ENCODE measurements at places on chromosomes 7 and 10.

DNA sequence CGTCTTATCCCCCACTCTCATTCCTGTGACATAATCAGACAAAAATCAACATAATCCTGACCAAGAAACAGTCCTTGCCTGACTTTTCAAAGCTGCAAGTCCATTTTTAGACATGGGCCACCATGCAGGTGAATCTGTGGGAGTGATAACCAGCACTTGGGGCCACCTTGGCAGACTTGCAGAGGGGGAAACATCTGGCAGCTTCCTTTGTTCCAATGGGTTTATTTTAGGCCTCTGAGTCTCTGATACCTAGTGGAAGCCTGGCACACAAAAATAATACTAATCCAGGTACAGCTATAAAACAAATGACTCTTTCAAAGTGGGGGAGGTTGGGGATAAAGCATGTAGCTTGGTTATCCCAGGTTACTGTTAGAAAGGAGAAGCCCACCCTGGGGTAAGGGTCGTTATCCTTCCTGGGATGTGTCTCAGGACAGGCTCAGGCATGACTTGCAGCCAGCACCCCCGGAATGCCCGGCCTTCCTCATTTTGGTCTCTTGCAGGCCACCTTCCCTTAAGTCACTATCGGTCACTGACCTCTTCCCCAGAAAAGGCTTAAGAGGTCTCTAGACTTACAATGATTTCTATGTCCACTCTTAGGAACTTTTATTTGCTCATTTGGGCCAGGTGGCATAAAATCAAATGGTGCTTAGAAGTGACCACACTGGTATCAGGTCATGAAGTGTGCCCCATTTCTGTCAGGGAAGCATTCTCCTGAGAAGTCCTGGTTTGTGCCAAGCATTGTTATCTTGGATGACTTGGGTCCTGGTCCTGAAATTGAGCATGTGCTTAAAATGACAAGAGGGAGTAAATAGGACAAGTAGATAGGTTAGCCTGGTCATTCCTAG lies 37.6 kb downstream of the EEPD1 start:
- DNase-seq, result no peak

- no peak for DNase-seq
Observed at GRCh38 chr7:131412031-131412430, 84.4 kb downstream of the MKLN1 start.

DNA sequence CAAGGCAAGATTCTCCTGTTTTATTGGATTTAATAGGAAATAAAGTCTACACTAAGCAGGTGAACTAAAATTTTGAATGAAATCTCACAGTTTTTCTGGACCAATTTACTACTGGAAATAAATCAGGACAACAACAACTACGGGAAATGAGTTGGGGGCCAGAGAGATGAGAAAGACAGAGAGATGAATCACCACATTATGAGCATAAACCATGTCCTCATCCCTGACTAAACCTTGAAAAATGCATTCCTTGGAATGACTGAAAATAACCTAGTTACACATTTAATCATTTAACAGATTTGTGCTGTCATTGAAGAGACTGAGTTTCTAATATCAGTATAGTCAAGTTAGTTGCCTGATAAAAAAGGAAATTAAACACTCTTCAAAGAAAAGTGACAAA lies 608.4 kb upstream of the KCND2 start:
- no peak for DNase-seq

GRCh38 chr7:68760556-68760955 lies 837.7 kb upstream of the AUTS2 start:
- DNase-seq, result no peak

GRCh38 chr7:75662579-75663301 lies 76.0 kb downstream of the HIP1 start:
- no peak for DNase-seq

DNA sequence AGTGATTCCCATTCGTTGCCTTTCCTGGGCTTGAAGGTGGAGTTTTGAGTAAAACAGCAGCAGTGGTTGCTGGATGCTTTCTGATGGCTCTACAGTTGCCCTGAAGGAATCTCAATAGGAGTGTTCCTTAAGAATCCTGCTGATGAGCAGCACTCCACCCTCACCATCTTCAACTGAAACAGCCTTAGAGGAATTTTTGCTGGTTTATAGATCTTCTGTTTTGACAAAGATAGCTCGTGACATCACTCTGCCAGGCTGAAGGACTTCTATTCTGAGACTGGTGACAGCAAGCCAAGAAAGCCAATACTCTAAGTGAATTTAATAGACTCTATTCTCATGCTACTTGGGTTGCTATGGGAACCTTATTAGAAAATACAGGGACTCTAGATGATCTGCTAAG lies 1014.7 kb downstream of the NRG3 start:
- no peak for DNase-seq

GRCh38 chr7:26440233-26441001 lies 148.8 kb downstream of the SNX10 start:
- DNase-seq, result no peak

DNA sequence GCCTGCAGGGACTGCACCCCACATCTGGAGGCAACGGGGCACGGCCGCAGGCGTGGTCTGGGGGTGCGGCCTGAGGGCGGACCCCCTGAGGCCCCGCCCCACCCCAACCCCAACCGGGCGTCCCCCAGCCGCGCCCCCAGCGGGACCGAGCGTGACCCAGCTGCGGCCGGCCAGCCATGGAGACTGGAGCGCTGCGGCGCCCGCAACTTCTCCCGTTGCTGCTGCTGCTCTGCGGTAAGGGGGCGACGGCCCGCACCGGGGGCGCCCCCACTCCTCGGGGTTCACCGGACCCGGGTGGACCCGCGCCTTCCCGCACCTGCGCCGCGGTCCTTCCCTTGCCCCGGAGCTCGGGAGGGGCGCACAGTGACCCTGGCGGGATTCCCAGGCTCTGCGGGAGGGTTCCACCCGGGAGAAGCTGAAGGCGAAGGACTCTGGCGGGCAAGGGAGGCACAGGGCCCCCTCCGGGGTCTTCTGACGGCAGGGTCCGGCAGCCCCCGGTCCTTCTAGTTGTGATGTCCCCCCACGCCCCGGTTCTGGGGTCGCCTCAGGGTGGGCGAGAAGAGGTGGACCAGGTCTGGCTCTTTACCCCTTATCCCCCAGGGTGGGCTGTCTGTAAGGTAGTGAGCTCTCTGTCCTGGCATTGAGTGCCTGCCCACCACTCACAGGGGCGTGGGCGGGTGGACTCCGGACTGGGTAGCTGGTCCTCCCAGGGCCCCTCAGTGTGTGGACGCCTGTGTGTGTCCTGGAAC lies at the start of gene RAMP3:
Gene RAMP3 (plus strand): TSS at position 139 of the 749 bp plus-strand sequence. CDS start 38 bp downstream, at position 177.
- no peak for DNase-seq

DNA sequence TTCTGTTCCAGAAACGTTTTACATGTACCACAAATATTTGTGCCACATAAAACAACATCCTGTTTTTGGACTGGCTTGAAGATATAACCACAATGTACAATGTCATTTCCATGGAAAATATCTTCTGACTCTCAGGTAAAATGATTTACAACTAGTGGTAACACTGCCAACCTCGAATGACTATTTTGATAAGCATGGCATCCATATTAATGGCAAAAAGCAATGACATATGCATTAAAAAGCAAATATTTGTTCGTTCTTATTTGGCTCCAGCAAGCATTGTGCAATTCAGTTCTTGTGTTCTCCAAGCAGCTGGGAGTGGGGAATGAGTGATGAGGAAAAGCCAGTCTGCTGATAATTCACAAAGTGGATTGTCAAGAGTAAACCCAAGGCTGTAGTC lies 289.0 kb downstream of the PLXDC2 start:
- DNase-seq, result no peak

GRCh38 chr10:84447701-84448400 lies 119.5 kb downstream of the CCSER2 start:
- DNase-seq, result no peak

DNA sequence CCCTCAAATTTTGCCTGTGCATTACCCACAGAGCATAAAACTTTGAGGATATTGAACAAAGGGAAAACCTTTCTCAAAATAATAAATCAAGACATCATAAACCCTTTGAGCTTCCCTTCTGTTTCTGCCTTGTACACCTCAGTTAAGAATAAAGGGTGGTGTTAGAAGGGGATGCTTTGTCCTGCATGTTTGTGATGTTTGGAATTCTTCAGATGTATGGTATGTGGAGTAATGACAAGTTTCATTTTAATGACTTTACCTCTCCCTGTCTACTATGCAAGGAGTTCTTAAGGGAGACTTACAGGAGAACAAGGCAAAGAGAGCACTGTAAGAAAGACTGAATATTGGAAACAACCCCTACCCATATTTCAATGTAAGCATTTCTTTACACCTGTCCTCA lies 99.2 kb downstream of the HECW1 start:
- DNase-seq, result no peak

DNA sequence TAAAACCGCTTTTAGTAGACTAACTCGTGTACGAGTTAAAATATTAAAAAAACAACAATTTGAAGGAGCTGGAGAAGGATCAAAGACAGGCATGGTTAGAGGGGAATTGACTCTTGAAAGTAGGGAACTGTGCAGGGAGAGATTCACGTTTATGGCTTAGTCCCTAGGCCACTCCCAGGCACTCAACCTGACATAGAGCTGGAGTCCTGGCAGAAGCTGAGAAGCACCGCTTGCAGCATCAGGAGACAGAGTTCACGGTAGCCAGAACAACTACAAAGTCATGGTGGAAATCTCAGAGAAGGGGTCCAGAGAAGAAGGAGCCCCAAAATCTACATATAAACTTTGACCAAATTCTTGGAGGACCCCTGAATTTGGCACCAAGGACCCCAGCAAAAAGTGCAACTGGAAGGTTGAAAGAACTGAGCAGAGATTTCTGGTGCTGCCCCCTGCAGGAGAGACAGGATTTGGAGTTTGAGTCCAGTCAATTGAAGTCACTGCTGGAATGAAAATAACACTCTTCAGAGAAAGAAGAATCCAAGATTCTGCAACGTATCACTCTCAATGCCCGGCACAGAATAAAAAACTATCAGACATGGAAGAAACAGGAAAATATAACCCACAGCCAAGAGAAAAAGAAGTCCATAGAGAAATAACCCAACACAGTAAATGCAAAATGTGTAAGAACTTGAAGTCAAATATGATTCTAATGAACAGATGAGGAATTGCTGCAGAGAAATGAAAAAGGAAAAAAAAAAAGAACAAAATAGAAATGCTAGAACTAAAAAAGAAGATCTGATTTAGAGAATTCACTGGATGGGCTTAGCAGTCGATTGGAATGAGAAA lies 493.3 kb upstream of the PODXL start:
- DNase-seq, result peak; percentile 15

- no peak for DNase-seq
Observed at GRCh38 chr10:120794390-120794789, 56.8 kb upstream of the WDR11 start.

GRCh38 chr7:134891262-134891695 lies 95.0 kb upstream of the AGBL3 start:
- no peak for DNase-seq

- DNase-seq, result no peak
Observed at GRCh38 chr7:151686016-151686766, 166.5 kb upstream of the RHEB start.

- DNase-seq, result peak; percentile 10
Observed at GRCh38 chr7:129222064-129222463, 2.8 kb upstream of the AHCYL2 start.

DNA sequence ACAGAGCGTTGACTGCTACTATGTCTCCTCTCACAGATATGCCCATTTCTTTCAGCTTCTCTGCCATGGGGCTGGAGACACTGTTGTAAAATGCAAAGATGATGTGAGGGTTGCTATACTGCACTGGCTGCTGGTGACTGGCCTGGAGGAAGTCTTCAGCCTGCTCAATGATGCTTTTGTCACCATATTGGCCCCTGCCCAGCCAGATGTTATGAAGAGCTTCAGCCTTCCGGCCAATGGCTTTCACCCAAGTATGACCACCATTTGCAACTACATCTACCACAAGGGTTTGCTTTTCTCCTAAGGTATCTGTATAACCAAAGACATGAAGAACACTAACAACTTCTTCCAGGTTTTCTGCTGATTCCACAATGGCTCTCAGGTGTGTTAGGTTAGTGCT lies 1.6 kb downstream of the C7orf25 start:
- no peak for DNase-seq

- no peak for DNase-seq
Observed at GRCh38 chr7:55005241-55005851, 13.5 kb upstream of the EGFR start.

- no peak for DNase-seq
Observed at GRCh38 chr10:58952162-58952601, 224.3 kb upstream of the PHYHIPL start.

GRCh38 chr10:123599366-123599849 lies 66.7 kb upstream of the GPR26 start:
- DNase-seq, result no peak

GRCh38 chr10:124494046-124494807 lies 32.6 kb downstream of the LHPP start:
- DNase-seq, result no peak

- DNase-seq, result no peak
Observed at GRCh38 chr10:124125305-124126116, 32.1 kb upstream of the CHST15 start.

DNA sequence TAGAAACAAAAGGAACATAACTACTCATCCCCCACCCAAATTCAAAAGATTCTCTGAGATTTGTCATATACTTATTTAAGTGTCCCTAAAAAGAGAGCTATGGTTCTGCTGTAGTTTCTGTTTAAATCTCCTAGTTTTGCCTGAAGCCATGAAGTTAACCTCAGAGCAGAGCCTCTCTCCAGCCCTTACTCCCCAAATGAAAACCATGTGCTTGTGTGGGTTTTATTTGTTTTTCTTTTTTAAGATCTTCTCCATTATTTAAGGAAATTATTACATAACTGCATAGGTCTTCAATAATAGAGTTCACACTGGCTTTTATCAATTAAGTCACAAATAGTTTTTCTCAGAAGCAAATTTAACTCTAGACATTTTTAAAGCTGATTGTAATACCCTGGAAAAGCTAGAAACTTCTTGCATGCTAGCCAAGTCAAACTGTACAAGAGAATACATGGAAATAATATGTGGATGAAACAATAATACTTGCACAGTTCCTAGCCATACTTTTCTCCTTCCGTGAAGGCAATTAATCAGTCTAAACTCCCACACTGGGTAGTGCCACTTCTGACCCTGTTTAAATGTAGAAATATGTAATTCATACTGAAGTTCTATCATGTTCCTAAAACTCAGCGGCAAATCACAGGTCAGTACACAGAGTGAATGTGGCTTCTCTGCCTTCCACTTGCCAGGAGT lies 579.7 kb downstream of the SUGCT start:
- no peak for DNase-seq

- no peak for DNase-seq
Observed at GRCh38 chr10:132804785-132805426, 19.0 kb upstream of the NKX6-2 start.

DNA sequence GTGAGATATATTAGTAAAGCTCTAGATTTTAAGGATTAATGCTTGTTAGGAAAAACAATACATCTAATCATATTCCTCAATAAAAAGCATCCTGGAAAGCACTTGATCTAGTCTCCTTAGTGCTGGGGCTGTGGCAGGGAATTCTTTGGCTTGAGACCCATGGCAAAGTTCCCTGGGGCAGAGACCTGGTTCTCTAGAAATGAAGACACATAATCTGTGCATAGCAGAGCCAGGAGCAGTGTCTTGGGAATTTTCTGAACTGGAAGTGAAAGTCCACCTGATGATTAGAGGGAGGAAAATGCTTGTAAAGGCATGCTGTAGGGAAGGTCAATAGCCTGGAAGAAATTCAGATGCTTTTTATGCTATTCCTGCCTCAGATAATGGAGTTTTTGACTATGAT lies 247.4 kb downstream of the CDK14 start:
- no peak for DNase-seq
